Activated gamma-delta T cell treated with Interleukin-2 at 50 U/mL for 16 hours (primary cell): ENCODE measurements at places on chromosomes 12 and 14.

GRCh38 chr12:108399514-108399913 is 60.4 kb upstream of the CMKLR1 start:
- no peak for DNase-seq

GRCh38 chr12:80186727-80187217 is 87.4 kb downstream of the OTOGL start:
- no peak for DNase-seq

GRCh38 chr12:43285159-43285598 is 266.8 kb downstream of the ADAMTS20 start:
- no peak for DNase-seq

DNA sequence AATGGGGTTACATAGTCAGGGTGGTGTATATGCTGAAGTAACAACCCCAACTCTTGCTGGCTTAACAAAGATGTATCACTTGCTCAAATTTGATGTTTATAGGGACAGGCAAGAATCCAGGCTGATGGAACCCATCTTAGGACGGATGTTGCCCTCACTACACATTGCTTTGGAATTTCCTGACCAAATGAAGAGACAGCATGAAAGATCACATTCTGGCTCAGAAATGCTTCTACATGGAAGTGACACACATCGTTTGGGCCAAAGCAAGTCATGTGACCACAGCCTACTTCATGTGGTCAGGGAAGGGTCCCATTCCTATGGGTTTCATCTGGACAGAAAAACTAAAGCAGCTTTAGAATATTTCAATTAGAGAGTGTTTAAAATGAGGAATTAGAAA is 345.8 kb downstream of the TMEM132D start:
- DNase-seq: no peak

DNA sequence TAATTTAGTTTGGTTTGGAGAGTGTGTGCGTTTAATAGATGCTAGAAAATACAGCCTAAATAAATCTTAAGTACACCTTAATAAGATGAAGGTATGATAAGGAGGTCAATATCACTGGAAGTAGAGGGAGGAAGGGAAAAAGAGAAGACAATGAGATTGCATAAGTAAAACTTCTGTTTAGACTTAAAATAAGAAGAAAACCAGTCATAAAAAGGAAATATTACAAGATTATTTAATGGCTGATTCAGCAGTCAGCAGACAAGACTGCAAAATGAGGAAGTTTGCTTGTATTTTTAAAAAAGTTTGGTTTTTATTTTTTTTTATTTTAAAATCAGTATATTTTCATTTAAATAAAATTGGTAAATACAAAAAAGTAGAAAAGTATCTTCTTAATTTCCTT is 3.2 kb downstream of the SLC38A6 start:
- no peak for DNase-seq

DNA sequence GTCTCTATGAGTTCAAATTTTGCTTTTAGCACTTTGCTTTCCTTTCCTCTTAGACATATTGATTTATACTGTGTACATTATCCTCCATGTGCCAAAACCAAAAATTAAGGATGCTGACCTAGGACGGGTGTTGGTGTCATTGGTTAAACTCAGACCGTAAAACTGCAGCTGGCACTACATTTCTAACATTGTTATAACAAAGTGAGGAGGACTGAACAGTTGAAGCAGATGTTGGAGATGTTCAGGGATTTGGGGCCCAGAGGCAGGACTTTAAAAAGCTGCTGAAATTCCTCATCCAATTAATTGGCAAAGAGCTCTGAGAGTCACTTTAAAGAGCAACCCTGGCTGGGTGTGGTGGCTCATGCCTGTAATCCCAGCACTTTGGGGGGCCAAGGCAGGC is 72.4 kb downstream of the TMTC1 start:
- no peak for DNase-seq

DNA sequence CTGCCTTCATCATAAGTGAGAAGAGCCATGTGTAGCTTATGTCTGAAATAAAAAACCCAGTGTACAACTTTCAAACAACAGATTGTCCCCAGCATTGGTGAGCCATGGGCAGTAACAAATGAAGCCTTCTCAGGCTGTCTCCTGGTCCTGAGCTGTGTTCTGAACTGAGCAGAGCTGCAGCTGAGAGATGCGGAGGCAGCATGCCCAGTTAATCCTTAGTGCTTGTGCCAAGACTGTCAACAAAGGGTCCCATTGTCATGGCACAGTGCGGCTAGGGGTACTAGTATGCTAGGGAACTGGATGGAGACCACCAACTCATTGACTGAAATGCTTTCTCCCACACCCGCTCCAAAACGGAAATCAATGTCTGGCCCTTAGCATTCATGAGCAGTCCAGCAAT is 154.3 kb downstream of the RMST start:
- DNase-seq: no peak

DNA sequence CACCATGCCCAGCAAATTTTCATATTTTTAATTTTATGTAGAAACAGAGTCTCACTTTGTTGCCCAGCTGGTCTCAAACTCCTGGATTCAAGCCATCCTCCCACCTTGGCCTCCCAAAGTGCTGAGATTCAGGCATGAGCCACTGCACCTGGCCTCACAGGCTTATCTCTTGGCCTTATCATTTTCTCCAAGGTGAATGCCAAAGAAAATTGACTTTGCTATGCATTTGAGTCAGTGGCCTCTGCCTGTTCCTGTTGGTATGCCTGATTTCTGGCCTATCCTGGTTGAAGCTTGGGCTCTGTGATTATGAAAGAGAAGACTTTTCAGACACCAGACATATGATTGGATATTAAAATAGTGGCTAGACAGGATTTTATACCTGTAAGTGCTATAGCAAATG is 34.2 kb downstream of the MANSC1 start:
- DNase-seq: no peak

DNA sequence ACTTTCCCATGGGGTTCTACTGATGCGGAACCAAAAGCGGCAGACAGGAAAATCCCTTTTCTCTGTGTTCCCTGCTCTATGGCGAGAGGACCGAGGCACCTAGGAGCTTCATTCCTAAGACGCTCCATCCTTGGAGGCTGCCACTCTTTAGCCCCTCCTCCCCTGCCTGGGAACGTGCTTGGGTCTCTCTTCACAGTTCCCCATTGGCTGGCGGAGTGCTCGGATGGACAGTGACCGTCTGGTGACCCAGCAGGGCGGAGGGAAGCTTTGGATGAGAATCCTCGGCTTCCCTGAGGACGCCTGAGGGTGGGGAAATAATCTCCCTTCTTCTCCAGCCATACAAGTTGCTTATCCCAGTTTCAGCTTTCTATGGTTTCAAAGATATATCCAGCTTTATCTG is 37.3 kb downstream of the KCNA5 start:
- DNase-seq: no peak

GRCh38 chr12:6532051-6532926 is 2.0 kb upstream of the GAPDH start:
- DNase-seq: peak; percentile 83

DNA sequence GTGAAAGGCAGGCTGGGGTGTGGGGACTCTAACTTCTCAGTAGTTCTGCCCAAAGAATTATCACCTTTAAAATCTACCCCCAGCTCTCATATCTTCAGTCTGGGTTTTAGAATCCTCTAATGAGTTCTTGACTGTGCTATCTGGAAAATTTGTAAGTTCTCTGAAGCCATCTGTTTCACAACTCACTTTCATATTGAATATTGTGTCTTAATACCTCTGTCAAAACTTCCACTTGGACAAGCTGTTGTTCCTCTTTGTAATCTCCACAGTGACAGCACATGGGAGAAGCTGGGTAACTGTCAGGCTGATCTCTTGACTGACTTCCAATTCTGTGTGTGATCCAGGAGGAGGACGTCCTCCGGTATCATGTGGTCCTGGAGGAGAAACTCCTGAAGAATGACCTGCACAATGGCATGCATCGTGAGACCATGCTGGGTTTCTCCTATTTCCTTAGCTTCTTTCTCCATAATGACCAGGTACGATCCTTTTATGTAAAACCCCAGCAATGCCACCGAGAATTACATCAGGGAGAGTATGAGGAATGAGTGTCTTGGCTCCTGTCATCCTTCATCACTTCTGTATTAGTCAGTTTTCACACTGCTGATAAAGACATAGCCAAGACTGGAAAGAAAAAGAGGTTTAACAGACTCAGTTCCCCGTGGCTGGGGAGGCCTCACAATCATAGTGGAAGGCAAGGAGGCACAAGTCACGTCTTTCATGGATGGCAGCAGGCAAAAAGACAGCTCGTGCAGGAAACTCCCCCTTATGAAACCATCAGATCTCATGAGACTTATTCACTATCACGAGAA is 111.9 kb downstream of the STAB2 start:
- DNase-seq: no peak

DNA sequence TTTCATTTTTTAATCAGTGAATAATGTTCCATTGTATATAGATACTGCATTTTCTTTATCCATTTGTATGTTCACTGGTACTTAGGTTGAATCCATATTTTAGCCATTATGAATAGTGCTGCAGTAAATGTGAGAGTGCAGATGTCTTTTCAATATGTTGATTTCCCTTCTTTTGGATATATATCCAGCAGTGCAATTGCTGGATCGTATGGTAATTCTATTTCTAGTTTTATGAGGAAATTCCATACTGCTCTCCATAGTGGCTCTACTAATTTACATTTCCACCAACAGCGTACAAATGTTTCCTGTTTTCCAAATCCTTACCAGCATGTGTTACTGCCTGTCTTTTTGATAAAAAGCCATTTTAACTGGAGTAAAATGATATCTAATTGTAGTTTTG is 288.5 kb upstream of the GARIN2 start:
- no peak for DNase-seq

DNA sequence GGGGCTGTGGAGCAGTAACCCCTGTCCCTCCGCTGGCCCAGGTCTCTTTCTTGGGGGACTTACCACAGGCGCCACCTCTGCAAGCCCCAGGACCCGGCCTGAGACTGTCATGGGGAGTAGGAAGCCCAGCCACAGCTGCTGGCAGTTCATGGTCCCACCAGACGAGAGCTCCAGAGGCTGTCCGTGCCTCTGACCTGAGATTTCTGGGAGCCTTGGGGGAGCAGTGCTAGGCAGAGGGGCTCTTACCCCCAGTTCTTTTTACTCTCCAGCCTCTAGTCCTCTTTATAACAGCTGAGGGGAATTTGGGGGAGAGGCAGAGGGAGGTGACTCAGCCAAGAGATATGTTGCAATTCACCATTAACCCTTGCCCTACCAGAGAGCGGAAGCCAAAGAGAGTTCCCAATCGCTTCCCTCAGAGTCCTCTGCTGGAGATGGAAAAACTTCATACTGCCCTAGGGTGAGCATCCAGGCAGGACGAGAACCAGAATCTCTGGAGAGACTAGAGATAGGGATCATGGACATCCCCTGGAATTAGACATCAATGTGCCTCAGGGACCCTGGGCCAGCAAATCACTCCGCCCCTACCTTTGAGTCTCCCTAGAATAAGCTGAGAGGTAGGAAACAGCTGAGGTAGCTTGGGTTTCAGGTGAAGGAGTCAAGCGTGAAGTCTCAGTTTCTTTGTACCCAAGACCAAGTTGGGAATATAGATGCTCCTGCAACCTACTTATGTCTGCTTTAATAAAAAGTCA is at the start of gene MMP19:
MMP19 (minus strand) TSS at position 256 of the 749 bp plus-strand sequence; CDS start at position 150, 106 bp downstream.
- no peak for DNase-seq

- DNase-seq: no peak
Measured at GRCh38 chr14:96705422-96706092, 91.6 kb upstream of the VRK1 start.

DNA sequence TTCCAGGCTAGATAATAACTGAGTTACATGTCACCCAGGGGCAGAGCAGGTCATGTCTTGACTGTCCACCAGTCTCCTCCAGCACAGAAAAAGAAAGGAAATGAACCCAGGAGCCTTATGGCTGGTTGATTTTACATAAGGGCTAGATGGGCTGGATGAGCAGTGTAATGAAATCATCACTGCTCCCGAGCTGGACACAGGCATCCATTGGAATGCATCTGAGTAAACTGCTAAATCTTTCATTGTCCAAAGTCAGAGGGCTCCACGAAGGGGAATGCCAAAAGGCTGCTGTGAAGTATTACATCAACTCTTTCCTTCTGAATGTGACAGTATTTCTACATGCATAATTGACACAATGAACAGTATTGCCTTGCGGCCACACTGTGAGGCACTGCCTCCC is 30.1 kb upstream of the TSPAN11 start:
- DNase-seq: no peak

GRCh38 chr14:22521449-22522239 is 67.4 kb downstream of the DAD1 start:
- DNase-seq: no peak

GRCh38 chr12:851913-852312 is 97.6 kb downstream of the RAD52 start:
- no peak for DNase-seq

DNA sequence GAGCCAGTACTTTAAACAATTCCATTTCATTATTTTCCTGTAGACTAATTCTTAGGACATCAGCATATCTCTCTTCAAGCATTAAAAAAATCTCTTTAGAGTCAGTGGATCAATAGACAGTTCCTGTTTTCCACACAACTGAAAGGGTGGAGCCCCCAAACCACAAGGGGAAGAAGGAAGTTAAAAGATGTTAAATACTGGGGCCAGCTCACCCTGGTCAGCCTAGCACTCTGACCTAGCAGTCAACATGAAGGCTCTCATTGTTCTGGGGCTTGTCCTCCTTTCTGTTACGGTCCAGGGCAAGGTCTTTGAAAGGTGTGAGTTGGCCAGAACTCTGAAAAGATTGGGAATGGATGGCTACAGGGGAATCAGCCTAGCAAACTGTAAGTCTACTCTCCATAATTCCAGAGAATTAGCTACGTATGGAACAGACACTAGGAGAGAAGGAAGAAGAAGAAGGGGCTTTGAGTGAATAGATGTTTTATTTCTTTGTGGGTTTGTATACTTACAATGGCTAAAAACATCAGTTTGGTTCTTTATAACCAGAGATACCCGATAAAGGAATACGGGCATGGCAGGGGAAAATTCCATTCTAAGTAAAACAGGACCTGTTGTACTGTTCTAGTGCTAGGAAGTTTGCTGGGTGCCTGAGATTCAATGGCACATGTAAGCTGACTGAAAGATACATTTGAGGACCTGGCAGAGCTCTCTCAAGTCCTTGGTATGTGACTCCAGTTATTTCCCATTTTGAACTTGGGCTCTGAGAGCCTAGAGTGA is at the start of gene LYZ:
LYZ (plus strand) TSS at position 220 of the 777 bp plus-strand sequence; CDS start at position 248, 28 bp downstream.
- no peak for DNase-seq

DNA sequence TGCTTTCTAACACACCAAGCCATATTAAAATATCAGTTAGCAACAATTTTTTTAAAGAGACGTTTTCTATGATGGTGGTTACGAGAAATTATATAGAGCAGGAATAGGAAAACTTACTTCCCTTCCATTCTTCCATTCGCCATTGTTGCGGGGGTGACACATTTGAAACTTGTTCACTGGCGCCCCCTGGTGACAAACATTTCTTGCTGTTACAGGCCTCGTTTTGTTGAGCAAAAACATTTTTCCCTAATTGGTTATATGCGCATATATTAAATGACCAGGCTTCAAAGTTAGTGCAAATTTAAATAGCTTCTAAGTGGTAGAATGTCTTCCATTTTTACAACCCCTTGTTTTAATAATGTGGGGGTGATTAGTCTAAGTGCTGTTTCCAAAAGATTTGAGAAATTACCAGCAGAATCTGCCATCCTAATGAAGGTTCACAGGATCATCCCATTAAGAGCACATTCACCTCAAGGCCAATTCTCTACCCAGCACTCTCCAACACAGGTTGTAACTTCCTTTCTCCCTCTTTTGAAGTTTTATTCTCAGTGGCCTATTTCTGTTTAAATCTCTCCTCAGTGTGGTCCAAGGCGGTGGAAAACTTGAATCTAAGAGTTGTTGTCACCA is 1124.7 kb downstream of the FLRT2 start:
- DNase-seq: peak; percentile 21

GRCh38 chr14:33773205-33774030 is 177.5 kb downstream of the EGLN3 start:
- DNase-seq: no peak
